ENCODE measurements at places on chromosomes 3 and 15.

- DNase-seq = no peak
Measured at GRCh38 chr15:85771271-85771670, 23.5 kb downstream of the KLHL25 start.

DNA sequence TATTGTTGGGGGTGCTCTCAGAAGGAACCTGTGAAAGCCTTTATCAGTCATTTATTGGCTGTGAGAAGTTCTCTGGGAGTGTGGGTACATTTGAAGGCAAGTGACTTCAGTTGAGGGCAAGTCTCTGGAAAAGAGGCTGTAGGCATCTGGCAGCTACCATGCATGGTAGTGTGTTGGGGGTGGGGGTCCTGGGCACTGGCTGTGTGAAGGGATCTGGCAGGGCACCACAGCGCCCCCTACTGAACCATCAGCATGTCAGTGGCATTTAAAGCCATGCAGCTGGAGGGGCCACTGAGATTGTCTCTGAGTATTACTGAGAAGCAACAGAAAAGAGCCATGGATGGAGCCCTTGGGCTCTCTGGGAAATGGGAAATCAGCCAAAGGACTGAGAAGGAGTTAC, 30.6 kb downstream of the CRTAP start:
- peak; percentile 2 for DNase-seq

GRCh38 chr3:114079761-114080160, 23.2 kb downstream of the QTRT2 start:
- DNase-seq = no peak

GRCh38 chr3:2090095-2090911, 8.4 kb upstream of the CNTN4 start:
- DNase-seq = no peak

DNA sequence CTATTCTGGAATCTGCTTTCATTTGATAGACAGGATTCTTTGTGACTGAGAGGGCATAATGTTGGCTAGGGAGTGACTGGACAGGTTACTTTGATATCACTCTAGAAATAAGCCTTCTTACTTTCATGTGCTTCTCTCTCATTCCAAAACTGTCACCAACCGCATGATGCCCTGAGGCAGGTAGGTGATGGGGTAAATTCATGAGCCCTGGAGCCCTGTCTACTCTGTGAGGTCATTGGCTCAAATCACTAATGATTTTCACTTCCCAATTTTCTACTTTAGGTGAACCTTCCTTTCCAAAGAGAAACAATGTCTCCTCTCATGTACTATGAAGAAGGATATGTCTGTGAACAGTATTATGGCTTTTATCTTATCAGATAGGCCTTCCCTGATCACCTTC, 596.7 kb downstream of the TUSC7 start:
- no peak for DNase-seq

- no peak for DNase-seq
Measured at GRCh38 chr15:80323285-80323684, 71.3 kb upstream of the CTXND1 start.

GRCh38 chr3:52153389-52154096, 680 bp downstream of the POC1A start:
- DNase-seq = no peak

DNA sequence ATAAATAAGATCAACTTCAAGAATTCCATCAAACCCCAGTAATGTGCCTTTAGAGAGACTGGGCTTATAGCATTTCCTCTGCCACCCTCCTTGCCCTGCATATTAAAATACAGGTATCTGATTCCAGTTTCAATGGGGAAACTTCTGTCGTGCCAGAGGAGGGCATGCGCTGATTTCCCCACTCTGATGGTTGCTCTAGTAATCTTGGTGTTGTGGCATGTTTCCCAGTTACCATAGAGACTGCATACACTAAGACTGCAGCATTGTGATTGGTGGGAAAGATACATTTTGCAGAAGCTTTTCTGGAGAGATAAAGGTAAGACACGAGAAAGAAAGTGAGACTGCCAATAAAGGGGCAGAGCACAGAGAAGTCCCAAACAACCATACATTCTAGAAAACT, 225.6 kb downstream of the TIGIT start:
- DNase-seq = no peak

DNA sequence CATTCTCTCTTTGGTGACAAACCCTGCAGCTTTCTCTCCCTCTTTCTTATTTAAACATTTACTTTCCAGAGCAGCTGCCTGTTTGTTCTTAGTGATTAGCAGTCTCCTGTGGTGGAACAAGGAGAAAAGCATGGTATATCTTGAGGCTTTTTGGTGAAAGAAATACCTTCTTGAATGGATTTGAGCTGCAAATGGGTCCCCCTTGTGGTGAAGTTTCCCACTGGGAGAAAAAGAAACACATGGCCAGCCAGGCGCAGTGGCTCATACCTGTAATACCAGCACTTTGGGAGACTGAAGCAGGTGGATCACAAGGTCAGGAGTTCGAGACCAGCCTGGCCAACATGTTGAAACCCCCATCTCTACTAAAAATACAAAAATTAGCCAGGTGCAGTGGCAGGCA, 48.3 kb upstream of the ACP3 start:
- DNase-seq = no peak

DNA sequence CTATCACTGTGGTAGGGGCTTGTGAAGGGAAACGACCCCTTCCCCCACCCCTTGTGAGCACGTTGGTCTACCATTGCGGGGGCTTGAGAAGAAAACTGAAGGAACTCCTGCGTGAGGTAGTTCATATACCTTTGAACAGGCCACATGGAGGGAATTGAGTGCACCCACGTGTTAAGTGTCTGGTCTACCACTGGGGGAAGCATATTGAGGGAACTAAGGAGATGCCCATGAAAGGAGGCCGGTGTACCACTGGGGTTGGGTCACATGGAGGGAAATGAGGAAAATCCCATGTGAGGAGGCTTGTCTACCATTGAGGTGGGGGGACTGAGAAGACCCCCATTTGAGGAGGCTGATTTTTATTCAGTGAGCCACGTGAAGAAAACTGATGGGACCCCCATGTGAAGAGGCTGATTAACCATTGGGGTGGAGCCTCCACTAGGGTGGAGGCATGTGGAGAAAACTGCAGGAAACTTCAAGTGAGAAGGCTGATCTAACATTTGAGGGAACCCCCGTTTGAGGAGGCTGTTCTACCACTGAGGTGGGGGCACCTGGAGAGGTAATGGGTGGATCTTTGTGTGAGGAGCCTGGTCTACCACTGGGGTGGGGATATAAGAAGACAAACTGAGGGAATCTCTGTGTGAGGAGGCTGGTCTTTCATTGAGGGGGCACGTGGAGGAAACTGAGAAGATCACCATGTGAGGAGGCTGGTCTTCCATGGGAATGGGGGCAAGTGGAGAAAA, 163.2 kb downstream of the FBLN2 start:
- no peak for DNase-seq

GRCh38 chr3:42562047-42562907, 19.5 kb downstream of the SEC22C start:
- DNase-seq = no peak

- no peak for DNase-seq
Measured at GRCh38 chr3:69488026-69488425, 102.1 kb upstream of the FRMD4B start.

GRCh38 chr3:28114893-28115292, 126.5 kb upstream of the CMC1 start:
- DNase-seq = no peak

GRCh38 chr15:40409366-40409765, 3.8 kb downstream of the IVD start:
- DNase-seq = no peak

DNA sequence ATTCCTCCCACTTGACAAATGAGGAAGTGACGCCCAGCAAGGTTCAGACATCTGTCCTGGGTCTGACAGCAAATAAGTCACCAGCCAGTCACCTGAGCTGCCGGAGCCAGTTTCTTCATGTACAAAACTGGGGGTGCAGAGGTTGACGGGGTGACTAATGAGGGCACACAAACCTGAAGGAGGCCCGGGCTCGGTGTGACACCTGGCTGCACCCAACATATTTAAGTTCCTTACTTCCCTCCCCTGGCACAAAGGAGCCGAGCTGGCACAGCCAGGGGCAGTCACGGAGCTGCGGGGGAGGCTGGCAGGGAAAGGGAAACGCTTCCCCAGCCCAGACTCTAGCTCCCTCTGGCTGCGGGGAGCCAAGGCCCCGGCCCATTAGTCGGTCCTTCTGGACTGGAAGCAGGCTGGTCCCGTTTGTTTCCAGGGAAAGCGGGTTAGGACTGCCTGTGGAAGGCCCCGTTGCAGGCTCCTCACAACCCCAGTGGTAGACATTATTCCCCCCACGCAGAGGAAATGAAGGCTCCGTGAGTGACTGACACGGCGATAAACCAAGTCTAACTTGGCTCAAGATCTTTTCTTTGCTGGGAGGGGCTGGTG, 2.3 kb downstream of the FBXL22 start:
- DNase-seq = no peak

- DNase-seq = no peak
Measured at GRCh38 chr15:41564960-41565502, 6.0 kb downstream of the TYRO3 start.

GRCh38 chr3:195834675-195835583, 23.2 kb upstream of the MUC4 start:
- DNase-seq = no peak

DNA sequence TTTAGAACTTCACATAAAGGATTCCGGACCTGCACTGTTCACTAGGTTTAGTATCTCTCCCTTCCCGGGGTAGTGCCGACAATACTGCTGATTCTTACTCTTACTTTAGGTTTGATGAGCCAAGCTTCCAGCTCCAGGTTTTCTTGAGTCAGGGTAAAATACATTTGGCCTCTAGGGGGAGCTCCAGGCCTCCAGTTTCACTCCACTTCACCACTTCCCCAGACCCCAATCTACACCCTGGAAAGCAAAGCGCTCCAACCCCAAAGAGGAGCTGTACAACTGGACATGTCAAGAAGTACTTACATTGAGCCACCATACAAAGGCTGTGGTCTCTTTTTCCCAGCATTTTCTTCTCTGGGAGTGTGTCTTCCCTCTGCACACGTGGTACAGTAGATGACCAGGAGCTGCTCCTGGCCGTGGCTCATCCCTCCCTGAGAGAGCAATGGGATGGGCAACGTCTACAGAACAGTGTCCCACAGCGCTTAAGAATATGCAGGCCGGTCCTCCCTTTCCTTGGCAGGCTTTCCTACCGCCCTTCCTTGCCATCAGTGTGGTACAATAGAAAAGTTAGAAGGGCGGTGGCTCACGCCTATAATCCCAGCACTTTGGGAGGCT, 93.9 kb upstream of the CCDC80 start:
- DNase-seq = peak; percentile 45

DNA sequence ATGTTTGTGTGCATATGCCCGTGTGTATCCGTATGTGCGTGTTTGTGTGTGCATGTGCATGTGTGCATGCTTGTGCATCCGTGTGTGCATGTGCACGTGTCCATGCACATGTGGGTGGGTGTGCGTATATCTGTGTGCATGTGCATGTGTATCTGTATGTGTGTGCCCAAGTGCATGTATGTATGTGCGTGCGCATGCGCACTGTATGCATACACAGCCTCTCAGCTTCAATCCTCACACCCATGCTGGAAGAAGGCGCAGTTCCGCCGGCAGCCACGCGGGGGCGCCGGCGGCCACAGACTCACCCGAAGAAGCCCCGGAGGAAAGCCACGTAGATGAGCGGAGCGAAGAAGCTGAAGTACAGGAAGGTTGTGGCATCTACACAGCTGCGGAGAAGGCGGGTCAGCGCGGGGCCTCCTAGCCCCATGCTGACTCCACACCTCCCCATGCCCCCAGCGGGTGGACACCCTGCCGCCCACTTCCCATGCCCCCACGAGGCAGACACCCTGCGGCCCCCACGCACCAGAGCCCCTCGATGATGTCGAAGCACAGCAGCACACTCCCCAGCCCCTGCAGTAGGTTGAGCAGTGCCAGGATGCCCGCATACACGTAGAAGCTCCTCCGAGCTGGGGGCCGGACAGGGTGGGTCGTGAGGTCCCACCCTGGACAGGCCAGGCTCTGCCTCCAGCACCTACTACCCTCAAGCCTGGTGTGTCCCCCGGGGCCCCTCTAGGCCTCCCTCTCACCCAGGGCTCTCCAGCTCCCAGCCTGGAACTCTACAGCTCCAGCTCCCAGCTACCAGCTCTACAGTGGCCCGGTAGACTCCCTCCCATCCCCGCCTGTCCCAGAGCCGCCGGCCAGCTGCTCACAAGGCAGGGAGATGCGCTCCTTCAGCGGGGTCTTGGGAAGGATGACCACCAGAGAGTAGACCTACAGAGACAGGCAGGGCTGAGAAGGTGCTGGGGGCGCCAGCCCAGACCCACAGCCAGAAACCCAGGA, 15.4 kb downstream of the TPRA1 start:
- DNase-seq = peak; percentile 74

DNA sequence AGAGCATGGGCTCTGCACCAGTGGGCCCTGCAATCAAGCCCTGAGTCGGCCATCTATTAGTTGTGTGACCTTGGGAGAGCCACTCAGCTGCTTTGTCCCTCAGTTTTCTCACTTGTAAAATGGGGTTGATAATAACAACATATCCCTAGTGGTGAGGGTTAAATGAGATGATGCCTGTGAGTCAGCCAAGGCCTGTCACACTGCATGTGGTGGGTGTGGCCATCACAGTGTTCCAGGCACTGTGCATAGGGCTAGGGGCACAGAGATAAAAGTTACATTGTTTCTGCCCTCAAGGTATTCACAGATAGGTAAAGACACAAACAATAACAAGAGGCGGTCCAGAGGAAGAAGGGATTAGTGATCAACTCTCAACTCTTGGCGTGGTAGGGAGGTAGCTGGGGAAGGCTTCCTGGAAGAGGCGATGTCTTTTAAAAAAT, 19.5 kb downstream of the SMAD6 start:
- no peak for DNase-seq

DNA sequence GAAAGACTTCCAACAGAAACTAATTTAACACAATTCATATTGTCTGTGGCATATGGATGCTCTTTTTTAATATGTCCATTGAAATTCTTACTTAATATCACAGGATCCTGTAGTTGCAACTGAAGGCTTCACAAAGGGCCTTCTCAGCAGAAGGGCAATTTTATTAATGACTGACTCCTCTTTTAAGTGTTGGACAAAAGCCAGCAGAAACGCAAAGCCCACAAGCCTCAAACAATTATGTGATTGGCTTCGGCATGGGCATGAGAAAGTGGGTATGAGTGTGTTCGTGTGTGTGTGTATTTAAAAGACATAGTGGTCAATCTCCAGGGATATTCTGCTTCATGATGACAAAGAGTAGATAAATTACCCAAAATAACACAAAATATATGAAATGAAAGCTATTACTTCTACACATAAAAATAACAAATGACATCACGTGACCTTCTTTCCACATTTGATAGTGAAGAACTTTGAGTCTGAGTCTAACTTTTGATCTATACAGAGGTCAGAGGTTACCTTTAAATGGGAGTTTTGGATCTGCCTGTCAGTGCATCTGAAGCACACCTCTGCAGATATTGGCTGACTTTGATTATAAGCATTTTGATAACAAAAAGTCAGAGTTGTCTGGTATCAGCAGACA, 496.9 kb downstream of the CADM2 start:
- no peak for DNase-seq

DNA sequence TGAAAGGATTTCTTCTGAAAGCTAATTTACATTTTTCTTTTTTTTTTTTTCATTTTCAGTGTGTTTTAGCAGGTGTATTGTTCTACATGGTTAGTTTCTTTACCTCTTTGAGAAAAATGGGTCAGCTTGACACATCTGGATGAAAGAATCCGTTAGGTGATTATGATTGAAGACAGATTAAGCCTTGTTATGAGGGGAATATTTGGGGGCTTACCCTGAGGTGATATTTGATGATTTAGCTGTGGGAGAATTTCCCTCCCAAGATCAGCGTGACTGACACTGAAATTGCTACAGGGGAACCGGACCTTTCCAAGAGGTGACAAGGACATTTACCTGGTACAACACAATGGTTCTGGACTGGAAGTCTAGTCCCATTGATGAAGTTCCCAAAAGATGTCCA, 147.5 kb downstream of the NFKBIZ start:
- no peak for DNase-seq

GRCh38 chr3:106108925-106109324, 240.1 kb upstream of the CBLB start:
- no peak for DNase-seq

All from stimulated activated CD4-positive, alpha-beta T cell treated with anti-CD3 and anti-CD28 coated beads, Interleukin-12 subunit alpha, Interleukin-12 subunit beta, amount 100 ng/mL, for 48 hours (primary cell).